ENCODE measurements at places on chromosomes 12 and 14.

GRCh38 chr14:70916799-70917198 lies 9.5 kb downstream of the PCNX1 start:
- no peak for DNase-seq

DNA sequence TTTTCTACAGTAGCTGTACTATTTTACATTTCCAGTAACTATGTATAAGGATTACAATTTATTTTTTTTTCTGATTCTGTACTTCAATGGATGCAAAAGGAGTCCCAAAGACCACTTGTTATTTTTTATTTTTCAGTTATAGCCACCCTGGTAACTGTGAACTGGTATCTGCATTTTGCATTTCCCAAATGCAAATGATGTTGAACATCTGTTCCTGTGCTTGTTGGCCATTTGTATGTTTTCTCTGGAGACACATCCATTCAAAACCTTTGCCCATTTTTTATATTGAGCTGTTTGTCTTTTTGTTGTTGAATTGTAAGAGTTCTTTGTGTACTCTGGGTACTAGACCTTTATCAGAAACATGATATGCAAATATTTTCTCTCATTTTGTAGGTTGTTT lies 485.6 kb downstream of the LRIG3 start:
- DNase-seq: no peak

- no peak for DNase-seq
These were observed 97.1 kb downstream of the MYF5 start for GRCh38 chr12:80813820-80814219.

DNA sequence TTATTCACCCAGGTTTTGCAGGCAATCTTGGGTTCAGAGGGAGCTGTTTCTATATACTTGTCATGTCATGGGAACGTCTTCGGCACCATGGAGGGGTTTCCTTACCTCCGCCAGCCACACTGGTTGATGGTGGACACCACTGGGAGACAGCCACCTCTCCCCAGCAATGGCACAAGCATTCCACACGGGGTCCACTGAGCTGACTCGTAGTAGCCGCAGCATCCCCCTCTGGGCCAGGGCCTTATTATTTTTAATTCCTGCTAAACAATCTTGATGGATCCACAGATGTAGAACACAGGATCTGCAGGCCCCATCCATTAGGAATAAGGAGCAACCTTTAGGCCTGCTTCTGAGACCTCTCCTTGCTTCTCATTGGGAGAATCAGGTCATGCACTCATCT lies 132.9 kb downstream of the DICER1 start:
- DNase-seq: no peak

GRCh38 chr12:114073076-114073475 lies 107.0 kb upstream of the RBM19 start:
- no peak for DNase-seq

- no peak for DNase-seq
These were observed 27.5 kb upstream of the DENND5B start for GRCh38 chr12:31618228-31619025.

DNA sequence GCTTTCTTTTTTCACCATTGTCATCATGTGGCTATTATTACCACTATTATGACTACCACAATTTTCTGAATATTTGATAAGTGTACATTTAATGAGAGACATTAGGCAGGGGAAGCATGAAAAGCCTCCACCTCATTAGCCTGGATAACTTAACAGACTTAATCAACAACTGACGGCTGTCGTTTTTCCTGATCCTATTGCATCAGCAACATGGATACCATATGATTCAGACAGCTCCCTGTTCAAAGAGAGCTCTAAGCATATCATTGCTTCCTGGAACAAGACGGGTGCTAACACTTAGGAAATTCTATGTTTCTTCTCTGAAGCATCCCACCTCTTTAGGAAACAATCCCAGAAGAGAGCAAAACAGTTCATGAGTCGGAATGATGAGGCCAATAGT lies 765.2 kb downstream of the NOVA1 start:
- no peak for DNase-seq

Measured in left kidney (tissue), 8 donors.